ENCODE measurements at places on chromosomes 16 and 17.

DNA sequence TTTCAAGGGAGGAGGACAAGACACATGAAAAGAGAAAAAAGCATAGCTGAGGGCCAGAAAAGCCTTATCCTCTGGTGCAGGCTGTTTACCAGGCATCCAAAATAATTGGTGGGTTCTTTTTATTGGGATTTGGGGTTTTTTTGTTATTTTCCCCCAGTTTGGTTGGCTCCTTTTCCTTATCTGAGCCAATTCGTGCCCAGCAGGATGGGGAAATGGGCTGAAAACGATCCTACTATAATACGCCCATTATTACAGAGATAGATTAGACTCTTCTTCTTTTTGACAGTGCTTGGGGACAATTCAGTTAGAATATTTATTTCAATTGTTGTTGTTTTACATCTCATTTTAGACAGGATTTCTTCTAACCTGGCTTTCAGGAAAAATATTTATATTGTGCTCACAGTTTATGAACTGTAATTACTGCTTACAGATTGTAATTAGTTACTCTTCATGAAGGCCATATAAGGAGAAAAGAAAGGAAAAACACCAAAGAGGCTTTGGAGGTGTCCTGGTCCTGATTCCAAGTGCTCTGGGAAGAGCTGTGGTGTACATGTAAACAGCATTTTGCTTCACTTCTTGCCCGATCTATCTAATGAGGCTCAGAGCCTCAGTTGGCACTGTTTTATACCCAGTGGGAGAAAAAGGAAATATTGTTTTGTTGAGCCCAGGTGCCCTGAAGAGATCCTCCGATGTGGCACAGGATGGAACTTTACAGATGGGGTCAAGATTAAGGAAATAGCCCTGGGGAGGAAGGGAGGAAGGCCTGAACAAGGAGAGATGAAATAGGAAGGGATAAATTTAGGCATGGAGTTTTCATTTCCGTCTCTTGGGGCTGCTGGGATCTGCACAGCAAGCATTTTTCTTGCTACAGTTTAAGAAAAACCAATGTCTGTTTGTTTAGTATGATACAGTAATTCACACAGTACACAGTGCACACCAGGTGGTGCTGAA lies 611 bp upstream of the ANKRD40 start:
- peak; percentile 47 for DNase-seq

DNA sequence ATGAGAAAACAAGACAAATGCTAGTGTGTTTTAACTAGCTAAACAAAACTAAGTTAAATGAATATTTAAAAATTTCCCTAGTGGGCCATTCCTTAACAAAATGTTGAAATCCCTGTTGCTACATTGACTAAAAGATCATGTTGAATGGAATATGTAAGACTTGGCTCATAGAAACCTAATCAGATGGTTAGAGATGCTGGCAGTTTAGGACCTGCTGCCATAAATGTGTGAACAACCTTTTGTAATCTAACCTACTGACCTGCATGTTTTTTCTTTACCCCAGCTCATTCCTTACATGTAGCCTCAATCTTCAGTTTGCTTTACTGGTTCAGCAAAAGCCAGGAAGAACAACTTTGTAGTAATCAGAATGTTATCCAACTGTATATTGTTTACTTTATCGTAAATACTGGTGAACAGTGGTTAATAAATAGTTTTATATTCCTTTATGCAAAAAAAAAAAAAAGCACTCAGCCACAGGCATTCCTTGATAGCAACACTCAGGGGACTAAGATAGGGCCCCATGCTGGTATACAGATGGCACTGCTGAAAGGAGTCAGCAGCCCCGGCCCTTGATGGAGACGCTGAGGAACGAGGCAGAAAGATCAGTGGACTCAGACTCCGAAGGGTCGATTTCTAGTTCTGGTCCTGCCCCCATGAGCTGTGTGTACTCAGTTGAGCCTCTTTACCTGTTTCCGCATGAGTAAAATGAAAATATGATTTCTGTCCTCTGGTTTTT lies 78.2 kb downstream of the MARF1 start:
- no peak for DNase-seq

- DNase-seq, result no peak
Observed at GRCh38 chr16:12311877-12312276, 335.3 kb downstream of the SNX29 start.

DNA sequence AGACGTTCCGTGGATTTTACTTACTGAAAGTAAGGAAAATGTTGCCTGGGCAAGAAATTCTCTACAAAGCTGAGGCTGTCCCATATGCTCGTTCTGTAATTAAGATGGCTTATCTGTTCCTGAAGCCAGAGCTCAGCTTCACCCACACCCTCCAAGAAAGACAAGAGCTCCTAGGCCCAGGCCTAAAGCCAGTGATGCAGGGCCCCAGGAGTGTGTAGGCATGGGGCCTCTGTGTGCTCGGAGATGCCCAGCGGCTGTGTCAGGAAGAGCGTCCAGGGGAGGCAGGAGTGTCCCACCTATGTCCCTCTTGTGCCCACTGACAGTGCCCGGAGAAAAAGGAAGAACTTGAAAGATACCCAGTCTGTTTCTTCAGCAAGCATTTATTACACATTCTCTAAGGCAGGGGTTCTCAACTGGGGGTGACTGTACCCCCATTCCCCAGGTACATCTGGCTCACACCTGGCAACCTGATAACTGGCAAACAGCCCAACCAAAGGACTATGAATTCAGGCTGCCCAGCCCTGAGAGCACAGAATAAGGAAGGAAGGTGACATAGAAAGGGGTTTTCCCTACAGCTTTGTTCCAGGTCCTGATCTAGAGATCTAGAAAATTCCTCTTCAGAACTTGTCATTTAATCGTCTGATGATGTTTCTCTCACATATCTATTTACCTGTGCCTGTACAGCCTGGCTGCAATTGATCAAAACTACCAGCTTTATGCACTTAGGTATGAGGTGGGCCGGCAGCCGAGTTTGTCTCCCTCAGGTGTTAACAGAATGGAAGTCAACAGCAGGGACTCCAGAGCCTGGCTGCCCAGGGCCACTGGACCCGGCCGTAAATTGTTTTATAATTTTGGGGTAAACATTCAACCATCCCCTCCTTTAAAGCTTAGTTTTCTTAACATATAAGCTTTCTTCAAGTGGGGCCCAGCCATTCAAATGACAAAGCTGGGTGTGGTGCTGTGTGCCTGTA lies 12.0 kb downstream of the SNN start:
- no peak for DNase-seq

- no peak for DNase-seq
Observed at GRCh38 chr16:3789375-3790099, 72.2 kb upstream of the TRAP1 start.

- peak; percentile 42 for DNase-seq
Observed at GRCh38 chr17:2138761-2139160, 83.9 kb downstream of the HIC1 start.

DNA sequence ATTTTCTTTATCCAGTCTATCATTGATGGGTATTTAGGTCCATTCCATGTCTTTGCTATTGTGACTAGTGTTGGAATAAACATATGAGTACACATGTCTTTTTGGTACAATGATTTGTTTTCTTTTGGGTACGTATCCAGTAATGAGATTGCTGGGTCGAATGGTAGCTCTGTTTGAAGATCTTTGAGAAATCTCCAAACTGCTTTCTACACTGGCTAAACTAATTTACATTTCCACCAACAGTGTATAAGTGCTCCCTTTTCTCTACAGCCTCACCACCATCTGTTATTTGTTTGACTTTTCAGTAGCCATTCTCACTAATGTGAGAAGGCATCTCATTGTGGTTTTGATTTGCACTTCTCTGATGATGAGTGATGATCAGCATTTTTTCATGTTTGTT lies 103.7 kb downstream of the GOSR1 start:
- DNase-seq, result no peak

- DNase-seq, result peak; percentile 56
Observed at GRCh38 chr16:67767953-67768352, 38.4 kb downstream of the RANBP10 start.

- DNase-seq, result peak; percentile 67
Observed at GRCh38 chr16:89256651-89257254, 39.2 kb downstream of the ZNF778 start.

DNA sequence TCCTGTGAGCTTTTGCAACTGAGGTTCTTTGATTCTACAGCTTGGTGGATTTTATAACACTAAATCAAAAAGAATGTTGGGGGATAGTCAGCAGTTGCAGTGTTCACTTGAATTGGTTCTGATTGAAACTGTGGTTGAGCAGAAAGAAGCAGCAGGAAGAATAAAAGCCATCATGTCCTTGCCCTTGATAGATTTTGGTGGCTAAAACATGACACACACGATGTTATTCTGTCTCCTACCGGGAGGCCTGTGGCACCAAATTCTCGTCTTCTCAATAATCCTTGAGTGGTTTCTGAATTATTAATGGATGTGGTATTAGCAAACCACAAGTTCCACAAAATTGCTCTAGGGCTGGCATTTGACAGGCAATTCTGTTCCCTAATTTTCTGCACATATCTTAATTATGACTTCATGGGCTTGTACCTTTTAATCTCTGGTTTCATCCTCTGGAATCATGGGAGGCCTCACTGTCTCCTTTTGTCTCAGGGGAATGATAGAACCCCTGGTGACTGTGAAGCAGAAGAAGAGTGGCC lies 338.2 kb downstream of the SNX29 start:
- no peak for DNase-seq

DNA sequence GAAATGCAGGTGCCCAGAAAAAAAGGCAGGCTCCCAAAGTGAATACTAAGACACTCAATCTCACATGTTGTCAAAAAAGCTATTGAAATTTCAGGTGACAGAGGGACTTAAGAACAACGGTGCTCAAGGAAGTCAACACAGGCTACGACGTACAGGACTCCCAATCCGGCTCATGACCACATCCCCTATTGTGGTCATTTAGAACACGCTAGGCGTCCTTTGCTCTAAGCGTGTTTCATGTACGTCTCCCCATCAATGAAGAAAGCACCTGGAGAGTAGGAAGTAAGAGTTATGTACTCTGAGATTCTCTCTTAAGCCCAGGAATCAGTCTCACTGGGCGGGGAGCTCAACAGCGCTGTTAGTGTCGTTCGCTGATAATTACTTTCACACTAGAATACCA lies 94.1 kb downstream of the MRM3 start:
- peak; percentile 6 for DNase-seq

DNA sequence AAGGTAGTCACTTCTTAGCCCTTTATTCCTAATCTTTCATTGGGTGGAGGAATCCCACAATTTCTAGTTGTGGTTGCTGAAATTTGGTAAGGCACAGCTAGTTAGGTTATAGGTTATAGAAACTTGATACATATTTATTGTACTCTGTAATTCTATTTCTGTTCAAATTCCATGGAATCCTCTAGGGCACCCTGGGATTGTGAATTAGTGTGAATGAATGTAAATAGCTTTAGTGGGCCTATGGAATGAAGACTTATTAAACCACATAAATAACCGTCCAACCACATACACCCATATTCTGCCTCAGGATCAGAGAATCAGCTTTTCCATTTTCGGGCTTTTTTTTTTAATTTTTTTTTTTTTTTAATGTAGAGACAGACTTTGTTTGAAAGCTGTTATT lies 9.2 kb downstream of the TANC2 start:
- DNase-seq, result no peak

- no peak for DNase-seq
Observed at GRCh38 chr17:78831688-78832540, 8.7 kb downstream of the USP36 start.

Data from hematopoietic multipotent progenitor cell treated with erythropoietin and hydrocortisone succinate and interleukin-3 and kit ligand, for 8 days (in vitro differentiated cells).